Germinal center (tissue), 1 donor: ENCODE measurements at places on chromosomes 7 and 10.

DNA sequence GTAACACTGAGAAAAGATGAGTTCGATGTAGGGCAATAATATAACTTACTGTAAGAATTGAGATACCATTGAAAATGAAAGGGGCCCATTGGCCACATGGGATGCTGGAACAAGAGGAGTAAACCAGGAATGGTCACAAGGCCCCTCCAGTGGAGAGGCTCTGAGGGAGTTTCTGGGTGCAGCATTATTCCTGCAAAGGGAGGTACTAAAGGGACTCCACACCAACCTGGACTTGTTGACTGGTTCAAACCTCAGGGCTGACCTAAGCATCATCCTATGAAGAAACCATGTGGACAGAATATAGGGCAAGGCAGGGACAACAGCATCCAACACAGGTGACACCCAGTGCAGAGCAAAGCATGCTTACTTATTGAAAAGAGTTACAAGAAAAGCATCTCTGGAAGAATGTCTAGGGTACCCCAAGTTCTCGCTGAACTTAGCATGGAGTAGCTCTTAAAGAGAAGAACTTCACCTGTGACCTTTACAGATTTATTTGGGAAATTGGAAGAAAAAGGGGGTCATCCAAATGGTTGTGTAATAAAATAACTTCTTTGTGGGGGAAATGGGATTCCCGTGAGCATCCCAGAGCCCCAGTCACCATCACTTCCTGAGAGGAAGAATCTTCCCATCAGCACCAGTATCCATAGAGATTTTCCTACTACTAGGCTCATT lies 34.7 kb downstream of the PRSS2 start:
- no peak for DNase-seq

DNA sequence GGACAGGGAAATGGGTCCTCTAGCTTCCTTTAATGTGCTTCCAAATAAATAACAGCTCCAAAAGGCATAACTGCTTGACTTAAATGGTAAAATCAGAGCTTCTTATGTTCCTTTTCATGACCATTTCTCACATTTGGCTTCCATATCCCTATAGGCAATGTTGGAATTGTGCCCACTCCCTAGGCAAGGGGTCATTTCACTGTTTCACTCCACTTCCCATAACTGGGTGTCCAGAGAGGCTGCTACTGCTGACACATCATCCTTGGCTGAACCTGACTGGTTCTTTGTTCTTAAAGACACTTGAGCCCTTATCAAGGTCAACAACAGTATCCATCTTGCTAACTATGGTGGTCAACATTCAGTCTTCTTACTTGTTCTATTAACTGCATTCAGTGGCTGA lies 37.1 kb downstream of the PRTFDC1 start:
- no peak for DNase-seq

DNA sequence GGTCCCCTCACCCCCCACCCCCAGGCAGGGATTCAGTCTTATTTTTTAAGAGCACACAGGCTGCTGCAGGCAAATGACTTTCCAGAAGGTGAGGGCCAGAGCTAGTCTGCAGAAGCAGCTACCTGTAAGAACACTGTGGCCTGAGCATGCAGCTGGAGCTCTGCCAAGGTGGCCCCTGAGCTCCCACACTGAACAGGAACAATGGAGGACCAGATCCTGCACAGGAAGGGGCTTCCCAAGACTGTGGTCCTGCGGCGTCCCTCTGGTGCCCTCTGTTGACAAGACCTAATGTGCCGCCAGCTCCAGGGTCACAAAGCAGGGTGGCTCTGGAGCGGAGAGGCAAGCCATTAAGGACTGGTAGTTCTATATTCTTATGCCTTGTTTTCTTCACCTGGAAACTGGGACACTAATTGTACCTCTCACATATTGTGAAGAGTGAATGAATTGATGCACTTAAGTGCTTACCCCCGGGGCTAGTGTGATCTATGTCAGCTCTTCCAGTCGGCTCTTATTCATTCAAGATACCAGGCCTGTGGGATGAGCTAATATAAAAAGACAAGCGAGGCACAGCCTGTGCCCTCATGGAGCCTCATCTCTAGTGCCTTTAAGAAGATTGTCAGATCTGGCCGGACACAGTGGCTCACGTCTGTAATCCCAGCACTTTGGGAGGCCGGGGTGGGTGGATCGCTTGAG lies 8.0 kb upstream of the BEND7 start:
- DNase-seq, result peak; percentile 29

DNA sequence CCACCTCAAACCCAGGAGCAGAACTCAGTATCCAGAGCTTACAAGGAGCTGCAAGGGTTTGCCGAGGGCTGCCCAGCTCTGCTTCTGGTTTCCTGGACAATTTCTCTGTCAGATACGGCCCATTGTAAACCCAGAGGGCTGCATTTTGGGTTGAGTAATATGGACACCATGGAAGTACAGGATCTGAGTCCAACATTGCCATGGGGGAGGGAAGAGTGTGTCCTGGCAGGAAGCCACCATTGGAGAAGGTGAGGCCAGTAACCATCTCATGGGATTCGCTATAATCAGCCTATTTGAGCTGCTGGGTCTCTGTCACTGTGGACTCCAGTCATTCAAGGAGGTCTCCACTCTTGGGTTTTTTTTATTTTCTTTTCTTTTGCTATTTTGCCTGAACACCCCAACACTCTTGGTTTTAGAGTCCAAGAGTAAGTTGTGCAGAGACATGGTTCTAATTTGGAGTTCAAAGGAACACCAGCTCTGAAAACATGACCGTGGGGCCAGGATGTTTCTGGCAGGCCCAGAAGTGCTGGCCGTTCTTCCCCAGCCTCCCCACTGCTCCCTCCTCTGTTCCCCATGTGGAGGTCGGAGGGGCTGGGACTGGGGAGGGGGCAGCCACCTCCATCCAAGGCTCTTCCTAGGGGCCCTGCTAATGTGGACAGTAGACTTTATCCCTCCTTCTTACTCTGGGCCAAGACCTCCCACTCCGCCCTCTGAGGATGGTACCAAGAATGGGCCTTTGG lies 46.2 kb downstream of the CHST3 start:
- no peak for DNase-seq

GRCh38 chr10:1545524-1545923 lies 191.8 kb downstream of the ADARB2 start:
- no peak for DNase-seq

DNA sequence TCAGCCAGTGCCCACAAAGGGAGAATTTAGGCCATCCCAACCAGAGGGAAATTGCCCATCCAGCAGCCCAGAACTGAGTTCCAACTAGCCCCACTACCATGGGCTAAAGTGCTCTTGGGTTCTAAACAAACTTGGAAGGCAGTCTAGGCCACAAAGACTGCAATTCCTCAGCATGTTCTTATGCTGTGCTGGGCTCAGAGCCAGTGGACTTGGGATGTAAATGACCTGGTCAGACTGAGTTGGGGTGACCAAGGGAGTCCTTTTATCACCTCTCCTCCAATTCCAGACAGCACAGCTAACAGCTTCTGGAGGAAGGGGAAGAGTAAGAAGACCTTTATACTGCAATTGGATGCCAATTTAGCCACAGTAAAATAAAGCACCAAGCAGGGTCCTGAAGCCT lies 607.2 kb upstream of the KCND2 start:
- no peak for DNase-seq

- DNase-seq, result no peak
Measured at GRCh38 chr10:91610444-91610843, 22.4 kb downstream of the PPP1R3C start.

- no peak for DNase-seq
Measured at GRCh38 chr7:29469976-29470557, 93.6 kb upstream of the PRR15 start.

- peak; percentile 61 for DNase-seq
Measured at GRCh38 chr10:102065561-102066398, 631 bp downstream of the HPS6 start.

- DNase-seq, result peak; percentile 5
Measured at GRCh38 chr10:61835069-61835945, 66.2 kb upstream of the ARID5B start.

DNA sequence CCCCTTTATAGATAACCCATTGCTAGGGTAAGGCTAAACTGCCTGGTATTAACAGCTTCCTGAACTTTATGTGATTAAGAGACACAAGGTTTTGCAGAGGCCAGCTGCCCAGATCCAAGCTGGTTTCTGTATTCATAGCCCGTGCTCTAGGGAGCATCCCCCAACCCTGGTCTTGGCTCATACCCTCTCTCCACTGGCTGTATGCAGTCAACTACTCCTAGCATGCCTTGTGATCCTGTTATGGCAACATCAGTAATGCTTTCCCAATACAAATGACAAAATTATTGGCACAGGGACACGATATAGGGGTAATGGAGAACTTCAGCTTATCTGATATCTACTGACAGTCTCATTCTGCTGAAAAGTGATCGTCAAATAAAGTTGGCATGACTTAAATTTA lies 202.8 kb upstream of the MKLN1 start:
- DNase-seq, result no peak

DNA sequence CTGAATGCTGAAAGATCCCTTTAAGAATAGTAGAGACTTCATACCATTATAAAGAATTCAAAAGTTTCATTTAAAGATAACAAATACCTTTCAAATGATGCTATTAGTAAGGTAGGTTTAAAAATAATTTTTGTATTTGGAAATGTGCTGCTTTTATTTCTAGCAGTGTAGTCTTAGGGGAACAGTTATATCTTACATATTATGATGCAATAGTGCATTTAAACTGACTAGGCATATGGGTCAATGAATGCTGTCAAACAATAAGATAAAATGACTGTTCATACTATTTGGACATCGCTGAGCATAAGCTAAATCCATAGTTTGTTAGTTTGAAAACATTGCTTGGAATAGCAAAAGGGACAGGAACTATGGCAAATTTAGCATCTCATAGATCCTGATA lies 354.8 kb upstream of the SEMA3A start:
- no peak for DNase-seq

DNA sequence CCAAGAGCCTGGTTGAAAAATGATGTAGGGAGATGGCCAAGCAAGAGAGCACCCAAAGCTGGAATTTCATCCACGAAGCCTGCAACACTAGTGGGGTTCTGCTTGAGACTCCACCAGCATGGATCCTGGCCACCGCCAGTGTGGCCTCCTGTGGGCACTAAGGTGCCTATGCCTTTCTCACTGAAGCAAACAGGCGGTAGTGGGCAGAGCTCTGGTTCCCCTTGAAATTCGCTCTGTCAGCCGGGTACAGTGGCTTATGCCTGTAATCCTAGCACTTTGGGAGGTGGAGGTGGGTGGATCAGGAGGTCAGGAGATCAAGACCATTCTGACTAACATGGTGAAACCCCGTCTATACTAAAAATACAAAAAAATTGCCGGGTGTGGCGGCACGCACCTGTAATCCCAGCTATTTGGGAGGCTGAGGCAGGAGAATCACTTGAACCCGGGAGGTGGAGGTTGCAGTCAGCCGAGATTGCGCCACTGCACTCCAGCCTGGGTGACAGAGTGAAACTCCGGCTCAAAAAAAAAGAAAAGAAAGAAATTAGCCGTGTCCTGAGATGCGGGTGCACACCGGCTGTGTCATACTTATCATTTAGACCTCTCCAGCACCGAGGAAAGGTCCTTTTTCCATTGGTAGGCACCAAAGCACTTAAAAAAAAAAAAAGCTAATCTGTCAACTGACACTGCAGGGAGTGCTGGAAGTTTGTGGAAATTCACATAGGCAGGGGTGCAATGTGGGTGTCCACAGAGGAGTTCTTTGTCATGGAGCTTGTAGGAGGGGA lies 28.3 kb downstream of the CCM2 start:
- no peak for DNase-seq

DNA sequence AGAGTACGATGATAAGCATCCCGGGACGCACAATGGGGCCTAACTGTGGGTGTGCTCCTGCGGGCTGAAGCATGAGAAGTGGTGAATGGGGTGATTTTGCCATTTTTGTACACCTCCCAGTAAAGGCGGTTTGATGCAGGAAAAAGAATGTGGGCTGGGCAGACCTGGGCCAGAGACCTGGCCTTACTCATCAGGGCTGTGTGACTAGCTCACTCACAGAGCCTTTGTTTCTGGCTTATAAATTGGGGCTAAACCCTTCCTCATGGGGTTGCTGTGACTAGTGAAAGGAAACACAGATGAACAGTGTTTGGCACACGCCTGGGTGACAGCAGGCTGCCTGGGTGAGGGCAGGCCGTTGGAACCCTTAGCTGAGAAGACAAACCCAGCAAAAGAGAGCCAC lies 18.0 kb downstream of the RRP12 start:
- no peak for DNase-seq

DNA sequence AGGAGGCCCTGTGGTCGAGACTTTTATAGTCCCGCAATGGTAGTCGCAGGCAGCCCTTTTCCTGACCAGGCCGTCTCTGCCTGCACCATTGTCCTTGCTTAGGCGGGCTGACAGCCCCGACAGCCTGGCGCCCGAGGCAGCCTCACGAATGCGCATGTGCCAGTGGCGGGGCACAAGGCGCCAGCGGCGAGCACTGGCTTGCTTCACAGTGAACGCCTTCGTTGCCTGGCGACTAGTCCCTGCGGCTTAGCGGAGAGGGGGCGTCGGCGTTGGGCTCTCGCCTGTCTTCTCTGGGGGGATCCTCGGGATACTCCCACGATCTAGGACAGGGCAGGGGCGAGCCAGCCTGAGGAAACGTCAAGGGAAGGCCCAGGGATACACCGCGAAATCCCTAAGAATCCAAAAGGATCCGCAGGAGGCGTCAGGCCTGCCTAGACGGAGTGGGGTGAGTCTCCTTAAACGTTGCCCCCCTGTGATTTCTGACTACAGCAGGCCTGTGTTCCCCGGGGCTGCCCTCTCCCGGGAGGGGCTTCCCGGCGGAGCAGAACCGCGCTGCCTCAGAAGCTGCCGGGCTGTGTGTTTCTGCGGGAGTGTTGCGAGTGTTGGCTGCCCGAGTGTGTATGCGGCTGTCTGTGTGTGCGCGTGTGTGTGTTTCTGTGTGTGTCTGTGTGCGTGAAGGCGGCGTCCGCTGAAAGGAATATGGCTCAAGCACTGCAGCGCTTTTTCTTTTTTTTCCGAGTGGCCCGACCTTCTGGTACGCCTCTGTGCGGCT lies 20.5 kb upstream of the ZNF273 start:
- peak; percentile 50 for DNase-seq

GRCh38 chr7:144057954-144058353 lies 9.2 kb downstream of the OR2A5 start:
- no peak for DNase-seq

DNA sequence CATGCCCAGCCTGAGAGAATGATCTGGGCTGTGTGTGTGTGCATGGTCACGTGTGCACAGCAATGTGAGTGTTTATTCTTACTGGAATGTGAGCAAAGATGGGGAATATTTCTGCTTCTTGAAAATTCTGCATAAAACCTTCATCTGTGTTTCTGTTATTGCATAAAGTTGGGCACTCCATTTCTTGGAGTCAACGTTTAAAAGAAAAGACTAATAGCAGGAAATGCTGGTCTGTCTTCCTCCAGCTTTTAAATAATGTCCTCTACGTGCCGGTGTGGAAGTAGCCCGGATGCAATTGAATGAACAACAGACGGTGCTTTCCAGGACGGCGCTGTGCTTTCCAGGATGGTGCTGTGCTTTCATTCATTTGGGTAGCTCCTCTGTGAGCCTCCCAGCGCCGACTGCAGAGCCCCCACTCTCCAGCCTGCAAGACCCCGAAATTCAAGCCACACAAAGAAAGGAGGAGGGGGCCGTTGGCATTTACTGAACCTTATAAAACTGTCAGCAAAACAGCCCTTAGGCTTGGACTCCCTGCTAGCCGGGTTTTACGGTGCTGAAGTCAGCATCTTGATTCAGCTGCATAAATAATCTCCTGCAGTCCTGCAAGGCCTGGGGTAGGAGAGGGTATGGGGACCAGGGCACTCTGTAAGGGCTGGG lies 158.2 kb upstream of the PRKCQ start:
- no peak for DNase-seq
